Stimulated activated CD8-positive, alpha-beta memory T cell treated with anti-CD3 and anti-CD28 coated beads, Interleukin-15, amount 100 ng/mL, for 4 hours (primary cell): ENCODE measurements at places on chromosomes 12 and 14.

DNA sequence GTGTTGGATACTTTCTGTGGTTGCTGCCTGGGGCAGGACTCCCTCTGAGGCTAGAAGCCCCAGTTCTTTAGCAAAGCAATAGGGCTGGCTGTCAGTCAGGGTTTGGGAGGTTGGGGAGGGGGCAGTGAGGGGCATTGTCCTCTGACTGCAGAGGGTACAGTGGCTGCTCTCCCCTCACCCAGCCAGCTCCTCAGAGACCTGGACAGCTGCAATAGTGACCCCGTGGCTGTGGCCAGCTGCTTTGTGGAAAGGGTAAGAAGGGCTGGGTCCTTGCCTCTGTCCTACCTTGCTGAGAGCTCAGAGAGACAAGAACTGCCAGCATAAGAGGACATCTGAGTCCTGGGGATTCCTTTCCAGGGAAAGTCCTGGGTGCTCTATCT is 25.8 kb downstream of the PLEKHG3 start:
- no peak for DNase-seq

DNA sequence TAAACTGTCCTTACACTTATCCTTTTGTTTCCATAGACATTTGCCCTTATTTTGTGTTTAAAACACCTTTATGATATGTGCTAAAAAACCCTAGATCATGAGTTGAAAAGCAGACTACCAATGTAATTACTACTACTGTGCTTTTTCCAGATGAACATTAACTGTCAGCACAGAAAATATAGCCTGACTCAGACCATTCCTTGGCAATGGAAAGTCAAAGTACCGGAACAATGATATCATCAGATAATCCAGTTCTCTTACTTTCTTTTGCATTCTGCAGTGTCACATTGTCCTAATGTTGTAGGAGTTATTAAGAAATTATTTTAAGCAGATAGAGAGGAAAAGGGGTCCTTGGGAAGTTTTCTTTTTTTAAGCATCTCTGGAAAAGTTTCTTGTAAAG is 1189.0 kb upstream of the FLRT2 start:
- no peak for DNase-seq

DNA sequence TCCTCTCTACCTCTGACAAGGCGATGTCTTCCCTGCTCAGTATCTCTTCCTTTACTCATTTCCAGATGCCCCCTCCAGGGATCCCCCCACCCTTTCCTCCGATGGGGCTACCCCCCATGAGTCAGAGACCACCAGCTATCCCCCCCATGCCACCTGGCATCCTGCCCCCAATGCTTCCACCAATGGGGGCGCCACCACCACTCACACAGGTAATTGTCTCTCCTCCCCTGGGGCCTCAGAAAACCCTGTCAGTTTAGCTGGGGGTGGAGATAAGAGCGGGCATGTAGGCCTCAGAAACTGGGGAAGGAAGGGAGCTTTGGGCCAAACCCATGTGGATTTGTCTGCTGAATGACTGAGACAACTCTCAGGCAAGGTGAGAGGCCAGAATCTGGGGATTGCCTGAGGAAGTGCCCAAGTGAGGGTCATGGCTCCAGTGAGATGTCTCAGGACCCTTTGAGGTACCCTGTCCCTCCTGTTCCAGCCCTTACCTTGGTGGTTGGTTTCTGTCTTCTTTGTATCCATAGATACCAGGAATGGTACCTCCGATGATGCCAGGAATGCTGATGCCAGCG is 8.1 kb downstream of the PRPF40B start:
- DNase-seq = no peak

DNA sequence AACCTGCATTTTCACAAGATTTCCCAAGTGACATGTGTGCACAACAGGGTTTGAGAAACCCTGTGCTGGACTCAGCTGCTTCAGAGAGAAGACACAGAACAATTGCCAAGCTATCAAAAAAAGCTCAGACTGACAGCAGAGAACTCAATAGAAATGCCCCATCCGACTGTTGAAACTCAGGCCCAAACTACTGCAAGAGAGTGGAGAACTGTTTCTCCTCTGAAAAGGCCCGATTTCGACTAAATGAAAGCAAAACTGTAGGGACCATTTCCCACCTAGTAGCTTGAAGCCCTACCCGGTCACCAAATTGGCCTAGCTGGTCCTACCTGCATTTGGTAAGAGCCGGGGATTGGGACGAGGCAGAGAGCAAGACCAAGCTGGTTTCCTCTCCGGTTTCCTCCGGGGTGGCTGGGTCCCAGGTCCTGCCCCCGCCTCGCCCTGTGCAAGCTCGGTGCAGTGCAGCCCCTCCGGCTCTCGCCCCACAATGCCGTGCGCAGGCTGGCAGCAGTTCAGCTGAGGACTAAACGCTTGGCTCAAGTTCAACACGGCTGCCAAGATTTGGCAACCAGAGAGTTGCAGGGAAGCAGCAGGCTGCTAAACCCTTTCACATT is 1180.6 kb downstream of the VRK1 start:
- DNase-seq = peak; percentile 49

- no peak for DNase-seq
Measured at GRCh38 chr12:7339675-7340074, 35.8 kb downstream of the ACSM4 start.

DNA sequence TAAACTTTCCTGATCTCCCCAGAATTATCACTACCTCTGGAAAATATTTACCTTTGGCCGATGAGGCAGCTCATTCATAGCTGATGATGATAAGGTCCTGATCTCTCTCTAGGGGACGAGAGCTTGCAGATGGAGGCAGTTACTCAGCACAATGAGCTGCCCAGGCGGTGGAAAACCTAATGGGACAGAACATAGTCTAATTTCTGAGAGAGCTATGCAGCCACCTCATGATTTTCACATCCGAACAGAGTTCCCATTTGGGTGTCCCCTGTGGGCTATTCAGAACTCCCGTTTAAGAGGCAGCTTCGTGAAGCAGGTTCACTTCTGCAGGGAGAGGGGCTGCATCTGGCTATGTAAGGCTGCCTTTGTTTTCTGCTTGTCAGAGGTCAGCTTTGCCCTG is 724.6 kb upstream of the TMEM132C start:
- DNase-seq = no peak

- peak; percentile 1 for DNase-seq
Measured at GRCh38 chr12:52713960-52714886, 10.9 kb upstream of the KRT77 start.
